ENCODE measurements at places on chromosomes 1 and 21. TPM values are rescaled to one million over a fixed set of nuclear protein-coding genes. Genes with fewer than 3 reads are reported as not detected.

GRCh38 chr1:62426237-62426636 is 10.6 kb upstream of the USP1 start:
- no peak for DNase-seq

- DNase-seq: no peak
Measured at GRCh38 chr21:43929217-43929971, 64.4 kb downstream of the AGPAT3 start.

The MCOLN3 gene
- 0.62 TPM for total RNA-seq

GRCh38 chr1:156002188-156002911 is 18.4 kb downstream of the SSR2 start:
- no peak for DNase-seq

The AMY1C gene
- 0.21 TPM for total RNA-seq

DNA sequence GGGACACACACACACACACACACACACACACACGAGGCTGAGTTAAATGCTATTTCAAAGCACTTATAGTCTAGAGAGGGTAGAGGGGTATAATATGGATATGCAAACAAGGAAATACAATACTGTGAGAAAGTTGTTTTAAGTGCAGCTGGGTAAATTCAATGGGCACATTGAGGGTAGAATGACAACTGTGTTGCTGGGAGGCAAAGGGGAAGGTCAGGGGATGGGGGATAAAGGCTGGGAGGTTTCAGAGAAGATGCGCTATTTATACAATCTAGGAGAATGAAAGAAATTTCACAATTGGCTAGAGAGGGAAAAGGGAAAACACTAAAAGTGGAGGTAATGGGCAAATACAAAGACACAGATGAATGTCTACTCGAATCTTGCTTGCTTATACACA is 19.4 kb downstream of the EXTL2 start:
- no peak for DNase-seq

- DNase-seq: no peak
Measured at GRCh38 chr1:198601936-198602889, 36.6 kb upstream of the PTPRC start.

- no peak for DNase-seq
Measured at GRCh38 chr1:216960716-216961115, 237.5 kb upstream of the ESRRG start.

The EVI5 gene
- 34.4 TPM for total RNA-seq

The UBL4B gene
- total RNA-seq: not detected

- no peak for DNase-seq
Measured at GRCh38 chr1:237500566-237500965, 390.2 kb downstream of the ZP4 start.

- DNase-seq: no peak
Measured at GRCh38 chr1:35838693-35839245, 31.0 kb downstream of the AGO4 start.

The DISC1 gene
- 24.3 TPM for total RNA-seq

- DNase-seq: no peak
Measured at GRCh38 chr1:92854101-92854785, 22.4 kb downstream of the RPL5 start.

DNA sequence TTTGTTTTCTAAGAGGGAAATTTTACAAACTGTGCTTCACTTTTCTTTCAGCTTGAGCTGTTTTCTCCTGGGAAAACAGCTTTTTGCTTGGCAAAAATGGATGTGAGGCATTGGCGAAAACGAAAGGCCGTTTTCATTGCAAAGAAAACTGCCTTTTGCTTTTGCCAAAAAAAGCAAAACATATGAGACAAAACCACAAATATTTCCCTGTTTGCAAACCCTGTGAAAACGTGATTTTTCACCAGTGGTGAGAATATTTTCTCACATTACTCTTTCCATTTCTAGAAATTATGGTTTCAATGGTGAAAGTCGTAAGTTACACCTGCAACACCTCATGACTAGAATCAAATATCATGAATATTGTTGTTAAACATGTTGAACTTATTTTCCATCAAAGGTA is 74.0 kb upstream of the ZBTB18 start:
- no peak for DNase-seq

The KCNA2 gene
- 4.8 TPM for total RNA-seq

- DNase-seq: no peak
Measured at GRCh38 chr1:92992054-92992453, 30.8 kb upstream of the DIPK1A start.

The TMEM240 gene
- total RNA-seq: 2.4 TPM

The CLDN14 gene
- total RNA-seq: 3.4 TPM

DNA sequence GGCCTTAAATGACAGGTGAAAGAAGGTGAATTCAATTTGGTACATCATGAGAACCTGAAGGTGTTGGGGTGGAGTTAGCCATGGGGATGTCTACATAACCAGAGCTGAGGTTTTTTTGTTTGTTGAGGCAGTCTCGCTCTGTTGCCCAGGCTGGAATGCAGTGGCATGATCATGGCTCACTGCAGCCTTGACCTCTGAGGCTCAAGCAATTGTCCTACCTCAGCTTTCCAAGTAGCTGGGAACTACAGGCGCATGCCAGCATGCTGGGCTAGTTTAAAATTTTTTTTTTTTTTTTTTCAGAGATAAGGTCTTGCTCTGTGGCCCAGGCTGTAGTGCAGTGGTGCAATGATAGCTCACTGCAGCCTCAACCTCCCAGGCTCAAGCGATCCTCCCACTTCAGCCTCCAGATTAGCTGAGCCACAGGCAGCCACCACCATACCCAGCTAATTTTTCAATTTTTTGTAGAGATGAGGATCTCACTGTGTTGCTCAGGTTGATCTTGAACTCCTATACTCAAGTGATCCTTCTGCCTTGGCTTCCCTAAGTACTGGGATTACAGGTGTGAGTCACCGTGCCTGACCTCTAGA is 1.9 kb upstream of the MPZ start:
- no peak for DNase-seq

- DNase-seq: no peak
Measured at GRCh38 chr1:83682132-83682531, 316.8 kb downstream of the TTLL7 start.

The ARHGAP30 gene
- 3.0 TPM for total RNA-seq

- DNase-seq: no peak
Measured at GRCh38 chr1:115237507-115237906, 100.5 kb downstream of the NGF start.

The KCNK1 gene
- total RNA-seq: 2.7 TPM

DNA sequence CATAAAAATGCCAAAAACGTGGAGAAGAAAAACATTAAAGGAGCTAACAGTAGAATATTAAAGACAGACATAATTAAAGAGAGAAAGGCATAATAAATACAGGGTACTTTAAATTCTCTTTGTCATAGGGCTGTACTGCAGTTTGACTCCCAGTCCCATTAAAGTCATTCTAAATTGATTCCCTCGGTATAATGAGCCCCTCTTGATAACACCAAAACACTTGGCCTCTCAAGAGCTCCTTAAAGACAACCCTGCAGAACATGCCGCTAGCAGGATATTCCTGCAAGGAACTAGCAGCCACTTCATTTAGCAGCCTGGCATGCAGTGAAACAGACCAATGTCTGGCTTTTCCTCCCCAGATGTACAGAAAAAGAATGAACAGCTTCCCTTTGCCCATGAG is 273.8 kb upstream of the ESRRG start:
- no peak for DNase-seq

- no peak for DNase-seq
Measured at GRCh38 chr1:246966502-246966901, 34.8 kb upstream of the AHCTF1 start.

GRCh38 chr1:179166663-179167417 is 62.6 kb downstream of the ABL2 start:
- peak; percentile 64 for DNase-seq

GRCh38 chr1:20403423-20404145 is 82.4 kb downstream of the CAMK2N1 start:
- no peak for DNase-seq

DNA sequence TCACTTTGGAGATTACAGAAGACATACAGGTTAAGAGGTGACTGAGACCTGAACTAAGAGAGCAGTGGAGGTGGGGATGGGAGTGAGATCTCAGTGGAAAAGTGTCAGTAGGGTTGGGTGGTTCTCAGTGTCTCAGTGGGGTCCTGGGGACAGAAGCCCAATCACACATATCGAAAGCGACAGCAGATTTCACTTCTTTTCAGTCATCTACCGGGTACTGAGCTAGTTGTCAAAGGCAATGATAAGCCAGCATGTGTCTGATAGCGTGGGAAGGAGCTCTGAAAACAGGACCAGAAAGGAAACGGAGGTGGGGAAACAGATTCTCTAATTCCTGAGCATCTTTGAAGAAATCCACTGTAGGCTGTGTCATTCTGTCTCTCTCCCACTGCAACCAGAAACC is 59.5 kb downstream of the RHOU start:
- DNase-seq: no peak

The PSRC1 gene
- total RNA-seq: 5.4 TPM

The CFHR5 gene
- not detected for total RNA-seq

The LCE3C gene
- total RNA-seq: not detected

GRCh38 chr1:211336775-211337174 is 10.1 kb downstream of the TRAF5 start:
- DNase-seq: no peak

DNA sequence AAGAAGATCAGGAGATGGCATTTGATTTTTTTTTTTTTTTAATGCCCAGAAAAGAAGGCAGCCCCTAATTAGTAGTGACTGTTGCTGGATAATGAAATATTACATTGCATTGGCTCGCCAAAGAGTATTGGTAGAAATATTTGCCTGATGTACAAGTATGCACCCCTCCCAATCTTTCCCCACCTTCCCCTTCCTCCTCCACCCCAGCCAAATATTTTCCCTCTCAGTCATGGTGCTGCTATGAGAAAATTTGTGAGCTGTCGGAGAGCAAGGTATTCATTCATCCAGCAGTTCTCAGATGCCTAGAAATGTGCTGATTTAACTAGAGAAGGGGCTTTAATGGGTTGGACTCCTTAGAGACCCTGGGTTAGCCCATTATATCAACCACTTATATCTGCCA is 50.5 kb upstream of the IKBKE start:
- no peak for DNase-seq

The RCC1 gene
- total RNA-seq: 18.8 TPM

- no peak for DNase-seq
Measured at GRCh38 chr1:1004420-1004779, 4.5 kb upstream of the HES4 start.

DNA sequence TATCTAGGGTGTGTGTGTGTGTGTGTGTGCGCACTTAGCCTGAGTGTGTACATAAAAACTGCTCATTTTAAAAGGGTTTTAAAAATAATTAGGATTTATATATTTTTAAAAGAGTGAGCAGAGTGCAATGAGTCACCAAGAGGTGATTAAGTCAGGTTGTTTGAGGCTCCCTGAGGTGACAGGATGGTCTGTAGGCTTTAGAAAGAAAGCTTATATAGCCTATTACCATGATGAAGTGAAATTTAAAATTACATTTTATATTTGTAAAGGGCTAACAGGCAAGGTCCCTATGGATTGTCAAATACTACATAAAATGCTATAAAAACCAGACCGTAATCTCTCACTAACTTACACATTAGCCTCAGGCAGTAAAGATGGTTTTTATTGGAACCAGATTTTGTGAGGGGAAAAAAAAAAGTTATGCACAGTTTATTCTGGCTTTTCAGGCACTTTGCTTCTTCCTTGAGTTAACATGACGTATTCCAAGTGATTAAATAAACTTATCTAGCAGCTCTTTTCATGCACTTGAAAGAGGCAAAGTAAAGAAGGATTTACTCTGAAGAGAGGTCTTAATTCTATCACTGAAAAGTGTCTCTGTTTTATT is 711.7 kb upstream of the PTBP2 start:
- peak; percentile 64 for DNase-seq

The HSD3B2 gene
- total RNA-seq: not detected

- no peak for DNase-seq
Measured at GRCh38 chr1:245338485-245338877, 183.7 kb downstream of the KIF26B start.

GRCh38 chr1:213273546-213273945 is 222.5 kb downstream of the RPS6KC1 start:
- DNase-seq: no peak

DNA sequence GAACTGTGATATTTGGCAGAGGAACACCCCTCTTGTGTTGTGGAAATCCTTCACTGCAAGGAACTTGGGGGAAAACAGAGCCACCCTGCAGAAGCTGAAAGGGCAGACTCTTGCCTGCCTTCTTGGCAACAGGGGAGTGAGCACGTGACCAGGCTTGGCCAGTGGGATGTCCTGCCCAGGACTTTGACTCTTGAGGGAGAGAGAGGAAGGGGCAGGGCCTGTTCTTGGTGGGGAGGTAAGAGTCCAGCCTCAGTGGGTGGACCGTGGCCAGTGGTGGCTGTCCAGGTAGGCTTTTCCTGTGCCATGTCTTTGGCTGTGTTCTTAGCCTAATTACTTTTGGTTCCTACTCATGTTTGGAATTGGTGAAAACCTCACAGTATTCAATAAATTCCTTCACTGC is 8.6 kb upstream of the AK2 start:
- no peak for DNase-seq

DNA sequence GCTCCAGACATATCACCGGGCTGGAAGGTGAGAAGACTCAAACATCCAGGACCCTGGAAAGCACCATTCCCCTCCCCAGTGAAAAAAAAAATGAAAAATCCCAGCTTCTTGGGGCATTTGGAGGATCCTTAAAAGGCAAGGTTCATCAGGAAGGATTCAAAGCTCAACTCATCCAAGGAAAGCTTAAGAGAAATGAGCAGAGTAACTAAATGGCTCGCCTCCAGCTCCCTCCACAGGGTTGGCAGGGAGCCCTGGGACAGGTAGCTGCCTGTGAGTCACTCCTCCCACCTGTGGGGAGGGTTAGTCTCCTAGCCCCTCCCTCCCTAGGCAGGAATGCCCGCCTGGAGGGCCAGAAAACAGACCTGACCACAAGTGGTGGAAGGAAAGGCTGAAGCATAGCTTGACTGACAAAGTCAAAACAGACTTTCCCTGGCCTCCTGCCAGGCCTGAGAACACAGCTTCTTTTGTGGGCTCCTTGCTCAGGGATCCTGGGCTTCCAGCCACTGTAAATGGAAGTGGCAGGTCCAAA is 712 bp upstream of the LAMB3 start:
- peak; percentile 92 for DNase-seq
